NCI-H1694 (cell line): ENCODE measurements at places on chromosomes 12 and 14.

DNA sequence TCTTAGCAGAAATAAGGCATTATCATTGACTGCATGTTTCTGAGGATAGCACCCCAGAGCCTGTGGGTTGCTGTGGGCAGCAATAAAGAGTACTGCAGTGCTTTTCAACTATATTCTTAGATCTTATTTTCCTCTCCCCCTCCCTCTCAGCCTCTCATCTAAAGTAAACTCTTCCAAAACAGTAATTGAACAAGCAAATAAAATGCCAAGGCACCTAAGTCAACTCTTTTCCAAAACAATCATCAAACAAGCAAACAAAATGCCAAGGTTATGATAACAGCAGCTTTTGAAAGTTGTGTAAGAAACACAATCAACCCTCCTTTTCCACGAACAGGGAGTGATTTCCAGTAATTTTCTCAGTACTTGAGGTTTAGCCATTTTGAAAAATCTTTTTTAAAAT, 1542.6 kb downstream of the AACS start:
- DNase-seq, result no peak

- peak; percentile 98 for DNase-seq
These were observed 193.9 kb downstream of the PHLDA1 start for GRCh38 chr12:75837700-75838099.

DNA sequence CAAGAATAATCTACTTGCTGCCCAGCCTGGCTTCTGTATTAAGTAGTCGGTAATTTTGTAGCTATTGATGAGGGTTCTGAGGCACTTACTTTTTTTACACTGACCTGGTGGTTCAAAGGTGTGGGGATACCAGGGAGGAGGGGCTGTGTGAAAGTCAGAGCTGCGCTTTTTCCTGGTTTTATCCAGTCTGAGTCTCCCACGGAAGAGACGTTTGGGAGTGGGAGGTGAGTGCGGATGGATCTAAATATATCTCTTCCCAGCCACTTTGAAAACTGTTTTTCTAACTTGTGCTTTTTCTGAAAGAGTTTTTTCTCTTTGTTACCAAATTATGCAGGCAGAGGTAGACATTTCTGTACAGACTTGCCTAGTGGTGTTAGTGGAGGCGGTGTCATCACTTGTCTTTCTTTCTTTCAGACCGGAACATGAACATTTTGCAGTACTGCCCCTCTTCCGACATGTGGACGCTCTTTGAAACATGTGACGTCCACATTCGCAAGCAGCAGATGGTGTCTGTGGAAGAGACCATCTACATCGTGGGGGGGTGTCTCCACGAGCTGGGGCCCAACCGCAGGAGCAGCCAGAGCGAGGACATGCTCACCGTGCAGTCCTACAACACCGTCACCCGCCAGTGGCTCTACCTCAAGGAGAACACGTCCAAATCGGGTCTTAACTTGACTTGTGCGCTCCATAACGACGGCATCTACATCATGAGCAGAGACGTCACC, 17.4 kb upstream of the MANSC4 start:
- DNase-seq, result no peak

- no peak for DNase-seq
These were observed 79.4 kb downstream of the TBX3 start for GRCh38 chr12:114604606-114605005.

DNA sequence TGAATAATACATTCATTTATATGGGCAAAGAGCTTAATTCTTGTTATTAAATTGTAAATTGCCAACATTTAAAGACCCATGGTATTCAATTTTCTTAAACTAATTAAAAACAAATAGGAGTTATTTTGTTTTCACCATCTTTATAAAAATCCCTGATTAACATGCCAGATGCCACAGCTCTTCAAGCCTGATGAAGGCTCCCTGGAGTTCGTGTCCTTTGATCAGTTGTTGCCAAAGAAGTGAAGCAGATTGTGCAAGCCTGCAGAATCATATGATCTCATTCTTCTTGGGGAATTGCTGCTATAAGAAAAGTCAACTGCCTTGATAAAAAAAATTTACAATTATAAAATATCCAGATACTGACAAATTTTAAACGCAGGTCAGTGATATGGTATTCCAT, 288.3 kb upstream of the PPFIA2 start:
- no peak for DNase-seq

DNA sequence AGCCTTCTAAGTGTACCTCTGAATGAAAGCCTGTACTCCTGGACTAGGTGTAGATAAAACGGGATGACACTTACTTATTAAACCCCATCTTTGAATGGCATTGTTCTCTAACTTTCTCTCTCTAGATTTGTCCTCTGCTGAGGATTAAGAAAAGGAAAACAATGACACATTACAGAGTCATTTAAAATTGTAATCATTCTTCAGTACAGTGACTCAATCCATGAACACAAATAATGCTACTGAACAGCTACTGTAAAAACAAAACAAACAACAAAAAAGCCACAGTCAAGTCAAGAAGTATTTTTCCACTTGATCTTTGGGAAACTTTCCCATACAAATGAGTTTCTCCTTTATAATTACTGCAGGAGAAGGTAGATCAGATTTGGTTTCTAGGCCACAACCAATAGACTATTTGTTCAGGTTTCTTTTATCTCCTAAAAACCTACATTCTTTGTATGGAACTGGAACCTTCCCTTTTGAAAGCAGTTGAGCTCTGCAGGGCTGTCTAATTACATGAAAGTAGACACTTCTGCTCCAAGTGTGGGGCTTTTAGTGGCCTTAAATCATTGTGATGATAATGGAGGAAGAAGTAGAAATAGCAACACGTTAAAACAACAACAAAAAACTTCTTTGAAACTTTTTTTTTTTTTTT, 219.1 kb downstream of the ESR2 start:
- no peak for DNase-seq

DNA sequence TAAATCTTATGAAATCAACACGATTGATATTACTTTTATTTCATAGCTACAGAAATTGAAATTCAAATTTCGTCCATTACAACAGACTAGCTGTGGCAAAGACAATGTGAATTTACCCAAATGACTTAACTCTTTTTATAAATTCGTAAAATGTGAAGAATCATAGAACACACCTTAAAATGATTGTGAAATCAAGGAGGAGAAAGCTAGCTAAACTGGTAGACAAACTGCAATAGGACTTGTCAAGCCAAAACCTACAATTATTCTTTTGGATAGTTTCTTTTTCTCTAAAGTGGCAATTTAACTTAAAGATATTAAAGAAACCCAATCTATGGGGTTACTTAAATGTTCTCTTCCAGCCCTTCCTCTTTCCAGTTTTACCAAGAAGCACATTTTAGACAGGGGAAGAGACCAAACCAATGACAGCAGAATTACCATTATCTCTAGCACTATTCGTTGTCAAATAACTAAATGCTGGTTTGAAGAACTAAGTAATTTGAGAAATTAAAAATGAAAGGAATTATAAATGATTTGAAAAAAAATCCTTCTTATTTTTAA, 807 bp upstream of the SLC16A7 start:
- no peak for DNase-seq

- no peak for DNase-seq
These were observed 9.0 kb upstream of the CD163 start for GRCh38 chr12:7512553-7512952.

DNA sequence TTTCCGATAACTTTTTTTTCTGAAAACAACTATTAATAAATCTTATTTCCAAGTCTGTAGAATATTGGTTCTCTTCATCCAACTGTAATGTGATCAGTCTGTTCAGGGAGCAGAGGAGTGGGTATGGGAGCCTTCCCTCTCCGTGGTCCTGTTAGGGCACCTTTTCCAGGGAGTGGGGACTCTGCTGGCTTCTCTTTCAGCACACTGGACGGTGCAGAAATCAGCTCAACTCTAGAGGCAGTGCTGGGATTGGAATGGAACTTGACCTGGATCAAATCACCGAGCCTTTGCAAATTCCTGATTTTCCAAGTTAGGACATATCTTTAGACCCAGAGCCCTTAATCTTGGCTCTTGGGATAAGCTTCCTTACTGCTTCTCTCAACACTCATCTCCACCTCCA, 630.4 kb downstream of the DIO2 start:
- DNase-seq, result no peak

DNA sequence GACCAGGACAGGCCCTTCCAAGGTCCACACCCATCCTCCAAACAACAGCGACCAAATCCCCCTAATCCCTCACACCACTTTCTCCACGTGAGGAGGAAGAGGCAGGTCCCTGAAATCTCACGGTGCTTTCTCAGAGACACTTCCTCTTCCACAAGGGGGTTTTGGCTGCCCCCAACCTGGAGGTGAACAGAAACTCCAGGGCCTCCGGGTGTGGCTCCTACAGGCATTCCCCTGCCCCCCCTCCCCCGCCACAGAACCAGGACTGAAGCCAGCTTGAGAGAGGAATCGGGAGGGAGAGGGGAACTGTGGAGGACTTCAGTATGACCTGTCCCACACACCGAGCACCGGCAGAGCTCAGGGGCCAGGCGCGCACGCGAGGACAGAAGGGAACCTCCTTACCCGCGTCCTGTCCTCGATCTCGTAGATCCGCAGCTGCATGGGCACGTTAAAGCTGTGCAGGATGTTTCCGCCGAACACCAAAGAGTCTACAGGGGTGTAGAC, 60.2 kb downstream of the KDM2B start:
- DNase-seq, result no peak

GRCh38 chr14:78524766-78525165, 354.6 kb downstream of the NRXN3 start:
- no peak for DNase-seq

- no peak for DNase-seq
These were observed 120.8 kb downstream of the CHST11 start for GRCh38 chr12:104577581-104577981.

GRCh38 chr14:100330388-100330931, 7.3 kb downstream of the SLC25A47 start:
- no peak for DNase-seq

GRCh38 chr12:89874146-89874545, 165.5 kb upstream of the ATP2B1 start:
- no peak for DNase-seq

GRCh38 chr12:108129017-108129812, at the start of gene WSCD2:
Gene WSCD2 (plus strand): TSS chr12:108129288. CDS start chr12:108195833, 66,545 bp downstream.
- peak; percentile 13 for DNase-seq

GRCh38 chr12:42568952-42569915, 20.3 kb downstream of the PRICKLE1 start:
- peak; percentile 23 for DNase-seq

DNA sequence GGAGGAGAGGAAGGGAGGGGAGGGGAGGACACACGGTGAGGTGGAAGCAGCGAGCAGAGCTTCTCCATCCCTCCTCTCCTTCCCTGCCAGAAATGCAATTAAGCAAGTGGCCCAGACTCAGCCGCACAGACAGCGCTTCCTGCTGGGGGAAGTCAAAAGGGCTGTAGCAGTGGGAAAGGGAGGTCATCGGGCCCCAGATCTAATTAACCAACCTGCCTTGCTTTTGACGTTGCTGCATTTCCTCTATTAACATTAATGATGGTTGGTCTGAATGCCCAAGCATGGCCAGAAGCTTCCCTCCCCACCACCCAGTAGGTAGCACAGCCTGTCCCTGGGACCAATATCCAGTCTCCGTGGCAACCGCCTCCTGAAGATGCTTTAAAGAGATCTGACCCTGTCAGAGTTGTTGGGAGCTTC, 4.6 kb upstream of the NGB start:
- peak; percentile 96 for DNase-seq

GRCh38 chr12:40238979-40239378, 14.2 kb downstream of the LRRK2 start:
- DNase-seq, result no peak

- DNase-seq, result no peak
These were observed 15.7 kb downstream of the FAR2 start for GRCh38 chr12:29164477-29165393.

DNA sequence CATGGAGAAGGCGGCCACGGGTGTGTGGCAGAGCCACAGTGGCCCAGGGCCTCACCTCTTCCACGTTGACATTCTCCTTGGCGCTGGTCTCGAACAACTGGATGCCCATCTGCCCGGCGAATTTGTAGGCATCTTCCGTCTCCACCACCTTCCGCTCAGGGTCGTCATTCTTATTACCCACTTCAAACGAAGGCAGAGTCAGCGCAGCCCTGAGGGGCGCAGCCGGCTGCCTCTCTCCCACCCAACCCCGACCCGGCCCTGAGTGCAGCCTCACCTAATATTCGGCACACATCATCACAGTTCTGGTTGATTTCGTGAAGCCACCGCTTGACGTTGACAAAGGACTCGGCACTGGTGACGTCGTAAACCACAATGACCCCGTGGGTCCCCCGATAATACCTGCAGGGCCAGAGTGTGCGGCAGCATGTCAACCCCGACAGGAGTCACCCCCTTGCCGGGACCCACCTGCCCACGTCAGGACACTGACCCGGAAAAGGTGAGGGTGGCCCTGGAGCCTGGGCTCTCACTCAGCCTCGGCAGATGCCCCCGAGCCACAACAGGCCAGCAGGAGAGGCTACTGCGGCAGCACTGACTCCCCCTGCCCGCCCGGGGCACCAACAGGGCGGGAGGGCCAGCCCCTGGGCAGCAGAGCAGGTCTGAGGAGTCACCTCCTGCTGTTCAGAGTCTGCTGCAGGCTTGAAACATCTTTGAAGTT, 17.6 kb downstream of the RAB35 start:
- DNase-seq, result no peak

DNA sequence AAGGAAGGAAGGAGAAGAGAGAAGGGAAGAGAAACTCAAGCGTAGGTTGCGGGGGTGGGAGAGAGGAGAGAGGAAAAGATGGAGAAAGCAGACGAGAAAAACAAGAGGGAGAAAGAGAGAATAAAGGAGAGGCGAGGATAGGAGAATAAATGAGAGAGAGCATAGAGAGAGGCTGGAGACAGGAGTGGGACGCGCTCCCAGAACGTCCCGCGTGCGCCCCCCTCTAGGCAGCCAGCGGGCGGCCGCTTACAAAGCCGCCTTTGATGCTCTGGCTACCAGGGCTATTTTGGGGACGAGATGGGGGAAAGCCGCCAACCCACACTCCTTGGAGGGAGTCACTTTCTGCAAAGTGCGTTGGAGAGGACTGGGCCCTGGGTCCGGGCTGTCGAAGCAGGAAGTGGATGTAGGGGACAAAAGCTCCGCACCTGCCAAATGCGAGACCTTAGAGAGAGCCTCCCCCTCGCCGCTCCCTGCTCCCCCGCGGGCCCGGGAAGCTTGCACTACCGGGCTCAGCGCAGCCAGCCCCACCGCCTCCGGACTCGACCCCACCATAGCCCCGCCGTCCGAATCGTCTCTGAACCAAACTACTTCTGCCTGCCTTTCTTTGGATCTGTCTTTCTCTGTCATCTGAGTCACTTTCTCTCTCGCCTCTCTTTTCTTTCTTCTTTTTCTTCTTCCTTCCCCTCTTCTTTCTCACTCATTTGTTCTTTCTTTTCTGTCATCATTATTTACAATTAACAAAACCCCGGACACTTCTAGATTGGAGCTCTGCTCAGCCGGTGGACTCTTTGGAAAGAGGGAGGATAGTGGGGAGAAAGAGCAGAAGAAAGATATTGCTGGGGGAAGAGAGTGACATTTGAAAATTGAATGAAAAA, 8.0 kb downstream of the ASCL1 start:
- no peak for DNase-seq

GRCh38 chr14:34235643-34236300, 226.3 kb downstream of the SPTSSA start:
- no peak for DNase-seq
